ENCODE measurements at places on chromosomes 7 and 10.

DNA sequence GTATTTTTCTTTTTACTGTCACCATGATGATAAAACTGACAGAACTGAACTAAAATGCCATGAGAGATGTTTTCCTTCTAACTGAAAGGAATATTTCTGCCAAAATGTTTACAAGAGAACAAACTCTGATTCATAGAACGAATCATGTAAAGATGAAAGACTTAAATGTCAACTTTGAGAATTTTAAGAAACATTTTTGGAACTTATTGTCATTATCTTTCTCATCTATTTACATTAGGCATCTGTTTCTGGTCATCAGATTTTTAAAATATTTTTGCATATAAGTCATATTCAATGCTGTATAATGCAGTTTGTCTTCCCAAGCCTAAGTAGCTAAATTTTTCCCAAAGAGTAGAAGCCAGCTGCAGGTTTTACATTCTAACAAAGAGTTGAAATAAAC is 358.5 kb downstream of the TFEC start:
- no peak for DNase-seq

- no peak for DNase-seq
Measured at GRCh38 chr7:5343884-5344283, 61.1 kb downstream of the SLC29A4 start.

DNA sequence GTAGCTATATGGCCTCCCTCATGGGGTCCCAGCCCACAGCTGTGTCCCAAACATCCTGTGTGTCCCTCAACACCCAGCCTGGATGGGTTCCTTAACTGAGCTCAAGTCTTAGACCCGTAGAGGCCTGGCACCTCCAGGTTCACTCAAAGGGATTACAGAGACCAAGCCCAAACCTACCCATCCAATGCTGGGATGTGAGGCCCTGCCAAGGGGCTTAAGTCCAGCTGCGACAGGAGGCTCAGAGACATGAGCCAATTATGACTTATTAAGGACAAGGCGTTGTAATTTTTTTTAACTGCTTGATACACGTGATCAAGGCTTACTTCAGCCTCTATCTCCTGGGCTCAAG is 105.6 kb upstream of the RET start:
- no peak for DNase-seq

- no peak for DNase-seq
Measured at GRCh38 chr7:73397521-73398281, 35.9 kb upstream of the FZD9 start.

DNA sequence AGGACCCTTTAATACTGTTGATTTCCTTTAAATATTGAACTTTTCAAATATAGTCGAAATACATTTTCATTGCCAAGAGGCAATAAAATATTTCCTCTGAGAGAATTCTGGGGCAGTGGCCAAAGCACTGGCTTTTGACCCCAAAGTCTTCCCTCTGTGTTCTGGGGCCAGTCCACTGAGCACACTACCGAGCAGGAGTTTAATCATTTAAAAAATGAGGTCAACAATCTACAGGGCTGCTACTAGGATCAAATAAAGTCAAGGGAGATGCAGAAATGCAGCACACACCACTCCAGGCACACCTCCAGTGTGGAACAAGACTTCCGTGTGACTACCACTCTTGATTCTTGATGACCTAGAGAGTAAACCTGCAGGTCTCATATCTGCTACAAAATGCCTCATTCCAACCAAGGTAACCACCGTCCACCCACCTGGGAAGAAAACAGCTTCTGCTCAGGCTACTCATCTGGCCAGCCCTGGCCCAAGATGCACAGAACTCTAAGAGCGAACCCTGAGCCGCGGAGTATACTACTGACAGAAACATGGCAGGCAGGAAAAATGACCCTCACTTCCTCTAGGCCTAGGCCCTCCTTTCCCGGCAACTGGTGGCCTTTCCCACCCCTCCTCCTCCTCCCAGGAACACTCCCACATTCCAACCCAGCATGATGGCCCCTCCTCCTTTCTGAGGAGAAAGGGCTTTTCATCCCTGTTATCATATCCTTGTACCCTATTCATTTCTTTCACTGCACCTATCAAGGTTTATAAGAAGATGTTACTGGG is 97.7 kb downstream of the ALOX5 start:
- no peak for DNase-seq

DNA sequence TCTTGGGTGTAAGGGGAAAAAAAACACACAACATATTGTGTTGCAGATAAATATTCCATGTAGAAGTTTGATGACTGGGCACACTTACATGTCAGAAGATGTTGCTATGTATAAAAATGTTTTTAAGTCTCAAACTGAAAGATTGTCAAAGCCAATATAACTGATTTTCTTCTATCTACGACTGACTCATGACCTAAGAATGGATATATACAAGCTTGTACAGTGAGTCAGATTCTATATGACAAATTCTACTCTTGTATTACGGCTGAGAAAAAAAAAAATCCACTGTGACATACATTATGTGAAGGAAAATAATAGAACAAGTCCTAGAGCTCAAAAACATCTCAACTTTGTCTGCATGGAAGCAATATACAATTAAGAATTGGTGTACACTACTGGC is 343.0 kb upstream of the PCDH15 start:
- no peak for DNase-seq

- no peak for DNase-seq
Measured at GRCh38 chr10:111103196-111103840, 26.5 kb downstream of the ADRA2A start.

DNA sequence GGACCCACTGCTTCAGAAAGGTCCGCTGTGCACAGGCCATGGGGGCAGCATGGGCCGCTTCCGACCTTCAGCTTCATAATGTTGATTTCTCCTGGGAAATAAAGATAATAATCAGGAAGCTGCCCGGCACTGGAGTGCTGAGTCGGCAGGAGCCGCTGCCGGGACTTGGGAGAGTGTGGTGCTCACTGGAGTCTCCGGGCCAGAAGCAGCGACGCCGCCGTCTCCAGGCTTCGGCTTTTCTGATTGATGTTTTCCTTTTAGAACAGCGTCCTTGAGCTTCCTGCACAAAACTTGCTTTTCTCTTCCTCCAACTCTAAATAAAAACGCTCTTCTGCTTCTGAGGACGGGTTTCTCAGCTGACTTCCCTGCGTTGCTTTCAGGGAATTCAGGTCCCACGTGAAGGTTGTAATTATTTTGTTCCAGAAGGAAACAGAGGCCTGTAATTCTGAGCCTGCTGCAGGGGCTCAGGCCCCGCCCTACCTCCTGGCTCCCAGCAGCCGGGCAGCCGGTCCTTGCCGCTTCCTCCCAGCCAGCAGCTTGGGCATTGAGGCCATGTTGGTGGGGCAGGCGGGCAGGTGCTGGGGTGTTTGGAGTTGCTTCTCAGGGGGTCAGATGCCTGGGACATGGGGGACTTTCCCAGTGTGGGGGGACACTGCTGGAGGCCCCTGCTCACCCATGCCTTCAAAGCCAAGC is 14.7 kb downstream of the PWWP2B start:
- DNase-seq: no peak

GRCh38 chr10:83542774-83543411 is 596.4 kb upstream of the GHITM start:
- no peak for DNase-seq

GRCh38 chr7:17618652-17618974 is 320.2 kb downstream of the AHR start:
- no peak for DNase-seq

- DNase-seq: no peak
Measured at GRCh38 chr10:69202332-69202731, 17.8 kb upstream of the HKDC1 start.

- DNase-seq: no peak
Measured at GRCh38 chr10:86888585-86889381, 68.6 kb downstream of the MMRN2 start.

GRCh38 chr10:10976652-10977051 is 41.0 kb upstream of the CELF2 start:
- DNase-seq: no peak

DNA sequence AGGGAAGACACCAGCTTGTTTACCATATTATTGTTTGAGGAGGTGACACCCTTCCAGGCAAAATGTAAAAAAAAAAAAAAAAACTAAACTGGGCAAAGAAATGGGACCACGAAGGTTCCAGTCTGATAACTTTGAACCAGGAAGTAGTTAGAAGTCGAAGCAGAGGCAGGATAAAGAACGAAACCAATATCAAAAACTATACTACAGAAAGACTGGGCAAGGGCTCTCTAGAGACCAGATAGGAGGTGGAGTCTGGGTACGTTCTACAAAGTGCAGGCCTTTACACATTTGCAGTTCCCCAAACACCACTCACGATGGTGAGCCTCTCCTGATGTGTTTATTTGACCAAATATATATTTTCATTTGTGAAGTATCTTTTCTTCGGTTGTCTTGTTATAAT is 125.7 kb upstream of the CDK1 start:
- DNase-seq: no peak

- no peak for DNase-seq
Measured at GRCh38 chr10:31121757-31122577, 90.3 kb upstream of the ZNF438 start.

- no peak for DNase-seq
Measured at GRCh38 chr7:85018498-85018897, 168.4 kb downstream of the SEMA3D start.

DNA sequence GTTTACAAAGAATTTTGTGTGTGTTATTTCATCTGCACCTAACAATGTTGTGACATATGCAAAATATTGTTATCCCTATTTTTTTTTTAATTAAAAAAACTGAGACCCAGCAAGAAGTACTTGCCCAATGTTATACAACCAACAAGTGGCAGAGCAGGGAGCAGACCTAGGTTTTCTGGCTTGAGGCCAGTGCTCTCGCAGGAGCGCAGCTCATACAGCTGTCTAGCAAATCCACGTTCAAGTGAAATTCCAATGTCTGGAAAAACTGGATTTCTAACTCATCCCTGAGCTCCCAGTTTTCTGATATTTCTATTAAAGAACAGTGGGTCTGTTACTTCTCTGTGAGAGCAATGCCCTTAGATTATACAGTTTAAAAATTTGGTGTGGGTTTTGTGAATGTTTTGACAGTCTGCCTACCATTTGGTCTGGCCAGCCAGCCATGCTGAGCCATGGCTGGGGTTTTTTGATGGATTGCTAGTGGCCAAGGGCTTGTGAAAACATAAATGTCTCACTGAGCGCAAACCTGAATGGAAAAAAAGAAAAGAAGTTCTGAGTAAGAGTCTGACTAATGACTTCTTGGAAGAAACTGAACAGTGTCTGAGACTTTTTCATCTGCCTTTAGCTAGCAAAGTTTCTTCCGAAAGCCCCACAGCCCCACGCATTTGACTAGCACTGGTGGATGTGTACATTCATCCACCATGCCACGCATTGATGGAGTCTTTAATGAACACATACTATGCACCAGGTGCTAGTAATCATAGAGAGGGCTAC is 15.4 kb upstream of the PRF1 start:
- DNase-seq: no peak

GRCh38 chr10:646118-646524 is 43.3 kb downstream of the DIP2C start:
- DNase-seq: no peak

- no peak for DNase-seq
Measured at GRCh38 chr7:20329389-20330238, 1.1 kb upstream of the ITGB8 start.

DNA sequence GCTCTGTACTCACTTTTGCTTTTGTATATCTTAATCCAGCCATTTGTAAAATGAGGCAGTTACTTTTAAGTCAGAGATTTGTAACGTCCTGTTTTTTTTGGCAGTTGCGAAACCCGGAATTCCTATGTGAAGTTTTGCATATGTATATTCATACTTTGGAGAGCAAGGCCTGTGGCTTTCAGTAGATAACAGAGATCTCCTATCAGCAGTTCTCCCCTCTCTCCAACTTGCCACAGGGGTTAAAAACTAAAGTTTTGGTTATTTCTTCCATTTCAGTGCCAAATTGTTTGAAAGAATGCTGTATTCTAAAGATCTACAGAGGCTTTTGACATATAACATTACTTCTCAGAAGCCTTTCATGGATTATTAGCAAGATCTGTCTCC is 102.4 kb downstream of the EXOC4 start:
- DNase-seq: no peak

DNA sequence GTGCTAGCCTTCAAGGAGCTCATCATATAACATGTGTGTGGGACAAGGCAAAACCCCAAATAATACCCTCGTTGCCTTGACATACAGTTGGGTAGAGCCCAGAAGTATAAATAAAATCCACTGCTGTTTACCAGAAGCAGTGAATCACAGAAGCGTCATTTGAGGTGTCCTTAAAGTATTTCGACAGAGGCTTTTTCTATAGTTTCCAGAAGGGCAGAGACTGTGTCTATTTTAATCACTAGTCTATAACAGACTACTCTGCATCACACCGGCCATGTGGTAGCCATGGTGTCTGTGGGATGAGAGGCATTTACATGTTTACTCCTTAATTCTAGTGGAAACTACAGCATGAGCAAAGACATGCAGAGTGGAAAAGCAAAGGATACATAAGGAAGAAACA is 131.3 kb downstream of the CTTNBP2 start:
- DNase-seq: no peak

GRCh38 chr10:67114945-67115344 is 189.1 kb downstream of the LRRTM3 start:
- DNase-seq: no peak

DNA sequence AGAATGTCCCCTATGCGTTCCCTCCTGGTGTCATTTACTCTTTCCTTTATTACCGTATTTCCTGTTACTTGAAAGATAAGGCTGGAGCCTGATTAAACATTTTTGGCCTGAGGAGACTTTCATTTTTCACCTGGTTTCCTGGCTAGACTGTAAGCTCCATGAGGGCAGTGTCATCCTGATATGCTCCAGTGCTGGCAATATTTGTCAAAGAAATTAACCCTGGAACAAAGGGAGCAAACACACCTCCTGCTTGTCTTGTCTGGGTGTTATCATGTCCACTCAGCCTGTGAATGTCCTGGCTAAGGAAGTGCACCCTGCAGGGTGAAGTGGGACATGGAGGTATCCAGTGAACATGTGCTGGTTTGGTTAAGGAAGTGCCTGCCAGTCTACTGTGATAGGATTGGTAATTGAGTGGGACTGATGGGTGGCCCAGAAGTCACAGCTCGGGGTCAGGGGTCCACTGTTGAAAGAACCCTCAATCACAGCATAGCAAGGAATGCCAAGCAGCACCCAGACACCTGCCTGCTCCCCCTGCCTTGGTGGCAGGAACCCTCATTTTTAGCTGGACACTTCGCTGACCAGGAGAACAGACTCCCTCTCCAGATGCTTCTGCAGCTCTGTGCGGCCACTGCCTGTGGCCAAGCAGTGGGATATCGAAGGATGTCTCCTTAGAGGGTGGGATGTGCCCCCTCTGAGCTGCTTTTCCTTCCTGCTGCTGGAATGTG is 20.9 kb upstream of the PPIA start:
- DNase-seq: no peak

- no peak for DNase-seq
Measured at GRCh38 chr10:10816447-10816846, 201.2 kb upstream of the CELF2 start.

Data from activated T-cell treated with anti-CD3 and anti-CD28 coated beads, Interleukin-2, amount 50 U/mL, for 1 hour (primary cell).